ENCODE measurements at places on chromosomes 1 and 21.

GRCh38 chr1:207941665-207942064 lies 30.7 kb upstream of the CD34 start:
- no peak for DNase-seq

GRCh38 chr1:60169206-60169605 lies 95.6 kb upstream of the C1orf87 start:
- no peak for DNase-seq

- DNase-seq = no peak
These were observed 12.6 kb downstream of the PKP1 start for GRCh38 chr1:201295861-201296260.

DNA sequence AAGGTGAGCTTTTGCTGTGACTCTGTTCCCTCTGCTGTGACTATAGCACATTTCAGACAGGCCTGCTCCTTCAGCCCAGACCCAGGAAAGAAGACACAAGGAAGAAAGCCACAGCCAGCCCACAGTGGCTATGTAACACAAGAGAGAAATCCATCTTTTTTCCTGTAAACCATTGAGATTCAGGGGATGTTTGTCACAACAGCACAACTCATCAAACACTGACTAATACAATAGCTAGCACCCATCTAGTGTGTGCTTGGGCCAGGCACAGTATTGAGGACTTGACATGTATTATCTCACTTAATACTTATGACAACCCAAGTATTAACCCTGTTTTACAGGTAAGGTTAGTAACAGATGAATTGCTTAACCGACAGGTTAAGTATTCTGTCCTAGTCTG lies 29.8 kb downstream of the TAS1R2 start:
- no peak for DNase-seq

DNA sequence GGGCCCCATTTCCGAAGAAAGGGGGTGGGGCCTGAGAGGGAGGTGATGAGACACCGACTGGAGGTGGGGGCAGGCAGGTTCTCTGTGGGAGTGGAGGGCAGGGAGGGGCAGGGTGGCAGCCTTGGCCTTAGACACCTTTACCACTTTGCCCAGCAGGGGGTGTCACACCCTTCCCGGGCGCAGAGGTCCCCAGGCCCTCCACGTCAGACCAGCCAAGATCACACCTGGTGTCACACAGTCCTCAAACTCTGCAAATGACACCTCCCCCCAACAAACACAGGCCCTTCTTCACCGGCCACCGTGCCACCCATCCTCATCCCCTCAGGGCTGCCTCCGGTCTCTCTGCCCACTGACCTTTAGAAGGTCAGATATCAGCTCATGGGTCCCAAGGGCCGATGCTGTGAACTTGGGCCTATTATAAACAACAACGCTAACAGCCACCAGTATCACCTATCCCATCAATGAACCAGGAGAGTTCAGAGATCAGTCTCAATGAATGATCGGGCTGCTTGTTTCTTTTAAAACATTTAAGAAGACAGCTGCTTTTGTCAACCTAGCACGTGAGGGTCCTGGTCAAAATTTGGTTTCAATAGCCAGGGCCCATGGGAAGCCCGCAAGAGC lies 103.9 kb downstream of the CASZ1 start:
- peak; percentile 70 for DNase-seq
